ENCODE measurements at places on chromosomes 2 and 18. TPM values are rescaled to one million over a fixed set of nuclear protein-coding genes. Genes with fewer than 3 reads are reported as not detected.

DNA sequence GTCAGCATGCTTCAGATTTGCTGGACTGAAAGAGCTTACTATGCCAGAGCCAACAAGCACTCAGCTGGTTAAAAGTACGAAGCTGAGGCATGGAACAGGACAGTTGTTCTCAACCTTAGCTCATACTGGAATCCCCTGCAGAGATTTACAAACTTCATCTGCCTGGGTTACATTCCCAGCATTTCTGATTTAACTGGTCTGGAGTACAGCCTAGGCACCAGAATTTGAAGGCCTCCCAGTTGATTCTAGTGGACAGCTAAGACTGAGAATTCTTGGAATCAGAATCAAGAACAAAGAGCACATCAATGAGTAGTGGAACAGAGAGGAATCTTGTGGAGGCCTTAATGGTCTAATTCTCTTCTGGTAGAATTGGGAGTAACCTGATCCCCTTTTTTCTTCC, 298.2 kb upstream of the NXPH2 start:
- H3K27me3 ChIP-seq = peaks cover 21% of the 10 kb centered on the region
- H3K4me1 ChIP-seq = no peaks in the 10 kb centered on the region
- no peaks in the 10 kb centered on the region for H3K36me3 ChIP-seq
- H3K4me3 ChIP-seq = no peak overlapping the region

DNA sequence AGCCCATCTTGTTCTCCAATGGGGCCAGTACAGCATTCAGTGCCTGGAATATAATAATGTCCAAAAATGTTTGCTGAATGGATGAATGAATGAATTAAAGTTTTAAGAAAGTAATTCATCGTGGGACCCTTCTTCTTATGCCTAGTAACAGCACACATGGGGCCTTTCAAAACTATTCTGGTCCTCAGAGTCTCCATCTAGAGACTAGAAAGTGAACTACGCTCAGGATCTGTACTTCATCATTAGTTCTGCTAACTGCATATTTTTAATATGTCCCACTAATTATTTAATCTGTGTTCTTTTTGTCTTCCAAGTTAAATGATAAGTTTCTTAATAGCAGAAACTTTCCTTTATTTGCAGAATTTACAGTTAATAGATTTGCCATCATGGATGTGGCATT, 172.5 kb downstream of the SMAD2 start:
- DNase-seq = no peak
- no peaks in the 10 kb centered on the region for H3K4me1 ChIP-seq
- no peak overlapping the region for H3K27ac ChIP-seq
- peaks cover 2% of the 10 kb centered on the region for H3K36me3 ChIP-seq
- H3K27me3 ChIP-seq = peaks cover 24% of the 10 kb centered on the region

- H3K36me3 ChIP-seq = peaks cover 3% of the 10 kb centered on the region
- H3K27me3 ChIP-seq = no peaks in the 10 kb centered on the region
- H3K27ac ChIP-seq = no peak overlapping the region
- no peak overlapping the region for H3K4me3 ChIP-seq
Observed at GRCh38 chr2:210099940-210100339, 71.3 kb downstream of the KANSL1L start.

MSGN1 gene
- not detected for total RNA-seq
